Ascending aorta (tissue), 2 donors: ENCODE measurements at places on chromosomes 6 and 20.
A peak's percentile ranks its signal among the peaks of the same experiment; 100 is the strongest.

DNA sequence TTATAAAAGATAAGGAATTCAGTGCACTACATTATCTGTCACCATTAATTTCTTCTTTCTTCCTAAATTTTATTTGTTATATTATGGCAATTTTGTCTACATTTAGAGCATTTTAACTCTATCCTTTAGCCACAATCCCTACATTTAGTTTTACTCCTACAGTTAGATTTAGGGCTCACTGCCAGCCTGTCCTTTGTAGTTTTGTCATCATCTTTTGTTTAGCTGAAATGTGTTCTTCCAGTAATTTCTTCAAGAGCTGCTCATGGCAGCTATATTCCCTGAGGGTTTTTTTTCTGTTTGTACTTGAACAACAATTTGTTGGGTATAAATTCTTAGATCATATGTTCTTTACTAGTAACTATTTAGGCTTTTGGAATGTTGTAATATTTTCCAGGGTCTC is 72.7 kb upstream of the B3GAT2 start:
- DNase-seq: no peak

GRCh38 chr6:46175976-46176375 is 5.2 kb upstream of the ENPP5 start:
- no peak for DNase-seq

GRCh38 chr6:128305228-128305627 is 215.2 kb downstream of the PTPRK start:
- no peak for DNase-seq

GRCh38 chr6:163761481-163761880 is 347.0 kb downstream of the QKI start:
- DNase-seq: no peak

DNA sequence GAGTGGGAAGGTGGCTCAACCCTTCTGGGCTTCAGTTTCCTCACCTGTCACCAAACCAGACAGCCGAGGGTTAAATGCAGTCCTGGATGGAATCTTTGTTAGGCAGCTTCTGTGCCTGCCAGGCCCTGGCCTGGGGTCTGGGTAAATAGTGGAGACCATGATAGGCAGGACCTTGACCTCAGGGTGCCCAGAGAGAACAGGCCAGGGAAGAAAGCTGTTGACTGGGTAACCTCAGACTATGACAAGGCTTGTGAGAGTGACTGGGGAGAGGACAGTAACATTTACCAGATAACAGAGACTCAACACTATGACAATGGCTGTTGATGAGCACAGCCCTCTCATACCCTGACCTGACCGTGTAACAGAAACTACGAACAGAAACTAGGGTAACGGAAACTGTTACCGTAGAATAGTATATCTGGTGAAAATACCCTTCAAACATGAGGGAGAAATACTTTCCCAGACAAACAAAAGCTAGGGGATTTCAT is 218.3 kb downstream of the PREX1 start:
- DNase-seq: no peak

DNA sequence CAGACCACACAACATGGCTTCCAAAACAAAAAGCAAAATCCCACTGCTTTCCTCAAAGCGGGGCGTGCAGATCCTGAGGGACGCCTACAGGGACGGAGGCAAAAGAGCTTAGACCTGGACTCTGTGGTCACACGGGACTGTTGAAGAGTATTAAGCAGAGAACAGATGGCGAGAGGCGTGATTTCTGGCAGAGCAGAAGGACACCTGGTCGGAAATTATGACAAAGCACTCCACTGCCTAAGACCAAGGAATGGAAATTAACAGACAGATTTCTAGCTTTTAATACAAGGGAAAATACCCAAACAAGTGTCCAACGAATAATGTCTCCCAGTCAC is 15.4 kb downstream of the CST7 start:
- DNase-seq: no peak

GRCh38 chr6:144133225-144133821 is 17.0 kb upstream of the STX11 start:
- no peak for DNase-seq

GRCh38 chr6:154247119-154247861 is 109.3 kb downstream of the IPCEF1 start:
- DNase-seq: no peak

DNA sequence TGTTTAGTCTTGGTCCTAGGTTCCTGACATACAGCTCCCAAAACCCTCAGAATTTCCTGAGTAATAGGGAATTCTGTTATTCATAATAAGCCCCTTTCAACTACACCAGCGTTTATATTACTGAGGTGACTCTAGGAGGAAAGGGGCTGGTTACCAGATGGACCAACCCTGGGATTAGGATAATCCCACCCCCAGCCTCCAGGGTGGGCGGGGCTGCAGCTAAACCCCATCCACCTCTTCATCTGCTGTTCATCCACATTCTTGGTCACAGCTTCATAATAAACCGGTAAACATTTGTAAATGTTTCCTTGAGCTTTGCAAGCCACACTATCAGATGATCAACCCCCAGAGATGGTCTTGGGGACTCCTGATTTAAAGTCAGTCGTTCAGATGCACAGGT is 38.3 kb downstream of the NINL start:
- no peak for DNase-seq

DNA sequence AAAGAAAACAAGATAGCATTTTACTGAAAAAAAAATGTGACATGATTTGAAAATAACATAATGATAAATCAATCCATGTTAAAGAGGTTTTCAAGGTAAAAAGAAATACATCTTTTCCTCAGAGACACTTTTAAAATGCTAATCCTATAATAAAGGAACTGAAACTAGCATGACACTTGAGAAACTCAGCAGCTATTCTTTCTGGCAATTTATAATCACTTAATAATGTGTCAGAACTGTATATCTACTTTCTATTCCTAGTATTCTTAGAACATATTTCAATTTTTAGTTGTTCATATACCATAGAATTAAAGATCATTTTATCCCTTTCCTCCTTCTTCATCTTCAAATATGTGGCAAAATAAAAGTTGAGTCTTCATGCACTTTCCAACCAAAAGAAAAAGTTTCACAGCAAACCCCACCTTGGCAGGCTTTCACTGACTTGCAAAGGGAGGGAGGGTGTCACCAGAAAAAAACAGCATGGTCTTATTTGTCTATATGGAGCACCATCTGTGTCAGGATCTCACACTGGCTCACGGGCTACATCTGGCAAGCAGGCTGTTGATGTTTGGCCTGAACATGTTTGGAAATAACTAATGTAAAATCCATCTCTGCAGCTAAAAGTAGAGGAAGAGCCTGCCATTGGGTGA is 48.5 kb downstream of the FHL5 start:
- no peak for DNase-seq

DNA sequence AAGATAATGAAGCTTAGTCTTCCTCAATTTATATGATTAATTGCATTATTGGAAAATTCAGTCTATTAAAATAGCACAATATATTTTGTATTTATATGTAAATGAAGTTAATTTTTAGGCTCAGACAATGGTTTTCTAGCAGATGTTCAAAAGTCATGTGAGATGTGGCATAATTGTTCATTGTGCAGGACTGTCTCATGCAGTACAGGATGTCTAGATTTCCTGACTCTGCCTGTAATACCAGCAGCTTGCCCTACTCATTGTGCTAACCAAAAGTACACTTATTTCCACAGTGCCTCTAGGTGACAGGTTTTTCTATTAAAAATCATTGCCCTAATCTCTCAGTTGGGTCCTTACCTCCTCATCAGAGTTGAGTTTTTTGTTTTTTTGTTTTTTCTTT is 12.4 kb downstream of the RALGAPB start:
- DNase-seq: no peak

DNA sequence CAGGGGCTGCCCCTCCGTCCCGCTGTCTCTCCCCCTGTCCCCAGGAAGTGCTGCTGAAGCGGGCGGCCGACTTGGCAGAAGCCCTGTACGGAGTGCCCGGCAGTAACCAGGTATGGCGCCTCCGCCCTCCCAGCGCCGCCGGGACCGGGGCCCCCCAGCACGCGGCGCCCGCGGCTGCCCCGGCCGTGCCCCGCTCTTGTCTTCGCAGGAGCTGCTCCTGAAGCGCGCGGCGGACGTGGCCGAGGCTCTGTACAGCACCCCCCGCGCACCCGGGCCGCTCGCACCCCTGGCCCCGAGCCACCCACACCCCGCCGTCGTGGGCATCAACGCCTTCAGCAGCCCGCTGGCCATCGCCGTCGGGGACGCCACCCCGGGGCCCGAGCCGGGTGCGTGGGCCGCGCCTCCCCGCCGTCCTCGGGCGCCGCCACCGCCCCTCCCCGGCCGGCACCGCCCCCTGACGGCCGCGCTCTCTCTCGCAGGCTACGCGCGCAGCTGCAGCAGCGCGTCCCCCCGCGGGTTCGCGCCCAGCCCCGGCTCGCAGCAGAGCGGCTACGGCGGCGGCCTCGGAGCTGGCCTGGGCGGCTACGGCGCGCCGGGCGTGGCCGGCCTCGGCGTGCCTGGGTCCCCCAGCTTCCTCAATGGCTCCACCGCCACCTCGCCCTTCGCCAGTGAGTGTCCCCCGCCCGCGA is 48.4 kb downstream of the CPXM1 start:
- DNase-seq: no peak

GRCh38 chr6:13611715-13612114 is 3.4 kb upstream of the NOL7 start:
- DNase-seq: no peak

GRCh38 chr20:37564388-37565133 is 36.9 kb upstream of the BLCAP start:
- DNase-seq: peak; percentile 51

- DNase-seq: no peak
These were observed 249.8 kb upstream of the ID4 start for GRCh38 chr6:19587238-19587942.

GRCh38 chr6:144731229-144731628 is 446.1 kb downstream of the UTRN start:
- DNase-seq: no peak

DNA sequence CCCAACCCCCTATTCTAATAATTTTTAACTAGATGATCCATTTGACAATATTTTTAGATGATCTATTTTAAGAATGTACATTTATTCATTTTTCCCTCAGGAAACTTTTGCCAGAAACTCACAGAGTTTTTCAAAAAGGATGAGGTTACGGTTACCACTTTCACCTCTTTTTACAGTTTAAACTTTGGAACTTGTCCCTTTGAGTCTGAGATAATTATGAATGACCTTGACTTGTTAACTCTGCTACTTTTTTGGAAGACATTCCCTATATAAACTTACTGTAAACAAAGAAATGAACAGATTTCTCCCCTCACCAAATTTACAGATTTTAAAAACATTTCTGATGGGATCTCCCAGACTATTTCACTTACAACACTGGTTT is 18.4 kb upstream of the BLOC1S5 start:
- no peak for DNase-seq

GRCh38 chr20:22243067-22243466 is 341.3 kb downstream of the FOXA2 start:
- no peak for DNase-seq

DNA sequence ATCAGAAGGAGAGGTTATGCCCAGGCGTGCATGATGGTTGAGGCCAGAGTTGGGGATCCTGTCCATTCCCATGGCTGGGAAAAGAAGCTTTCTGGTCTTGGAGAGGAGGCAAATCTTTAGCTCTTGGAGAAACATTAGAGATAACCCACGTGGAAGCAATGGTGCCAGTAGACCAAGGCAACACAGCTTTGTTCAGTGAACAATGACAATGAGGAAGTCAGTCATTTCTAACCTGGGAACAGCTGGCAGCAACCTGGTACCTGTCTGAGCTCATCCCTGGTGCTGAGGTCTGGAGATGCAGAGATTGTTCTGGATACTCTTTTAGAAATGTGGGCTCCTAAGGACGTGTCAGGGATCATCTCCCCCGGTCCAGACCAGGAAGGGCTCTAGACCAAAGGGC is 76.7 kb upstream of the PAX1 start:
- no peak for DNase-seq

- no peak for DNase-seq
These were observed 48.2 kb downstream of the JAG1 start for GRCh38 chr20:10625641-10626040.

- no peak for DNase-seq
These were observed 12.9 kb upstream of the BEND3 start for GRCh38 chr6:107128175-107128574.

- DNase-seq: no peak
These were observed 109.1 kb downstream of the TFAP2B start for GRCh38 chr6:50927800-50928199.

- DNase-seq: peak; percentile 14
These were observed 802.9 kb downstream of the MAFB start for GRCh38 chr20:39885975-39886649.

DNA sequence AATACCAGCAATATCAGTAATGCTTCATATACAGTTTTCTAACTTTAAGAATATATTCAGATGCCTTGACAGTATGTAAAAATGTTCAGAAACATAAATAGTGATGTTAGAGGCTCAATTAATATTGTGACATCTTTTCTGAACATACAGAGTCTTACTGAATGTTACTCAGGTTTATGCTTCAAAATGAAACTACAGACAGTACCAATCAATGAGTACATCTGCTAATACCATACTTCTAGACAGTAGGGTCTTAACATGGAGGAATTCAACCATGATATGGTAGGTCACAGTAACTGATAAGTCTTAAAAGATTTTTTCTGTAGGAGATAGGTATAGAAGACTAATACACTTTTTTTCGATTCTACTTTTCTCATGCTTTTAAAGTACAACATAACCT is 8.3 kb downstream of the GCLC start:
- DNase-seq: no peak

GRCh38 chr20:46036370-46036769 is 7.4 kb downstream of the SLC12A5 start:
- no peak for DNase-seq

DNA sequence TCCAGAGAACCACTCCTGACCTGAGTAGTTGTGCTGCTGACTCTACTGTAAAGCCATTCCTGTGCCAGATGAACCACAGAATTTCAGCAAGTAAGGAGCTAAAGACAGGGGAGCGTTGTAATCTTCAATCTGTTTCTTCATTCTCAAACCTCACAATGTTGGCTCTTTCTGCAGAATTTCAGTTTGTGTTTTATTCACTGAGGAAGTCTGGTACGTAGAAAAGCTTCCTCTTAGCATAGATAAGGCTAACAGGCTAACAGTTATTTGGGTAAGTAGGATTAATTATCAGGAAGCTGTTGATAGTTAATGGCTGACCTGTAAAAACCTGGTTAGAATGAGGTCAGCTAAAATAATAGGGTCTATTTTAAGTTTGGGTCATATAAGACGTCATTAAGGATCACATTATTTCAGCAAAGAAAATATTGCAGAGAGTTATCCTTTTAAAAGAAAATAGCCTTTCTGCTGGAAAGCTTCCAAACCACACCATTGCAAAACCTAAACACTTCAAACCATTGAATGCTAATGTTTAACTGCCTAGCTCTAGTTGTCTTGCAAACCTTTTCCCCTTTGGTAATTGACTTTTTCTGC is 14.1 kb upstream of the TENT5A start:
- no peak for DNase-seq

DNA sequence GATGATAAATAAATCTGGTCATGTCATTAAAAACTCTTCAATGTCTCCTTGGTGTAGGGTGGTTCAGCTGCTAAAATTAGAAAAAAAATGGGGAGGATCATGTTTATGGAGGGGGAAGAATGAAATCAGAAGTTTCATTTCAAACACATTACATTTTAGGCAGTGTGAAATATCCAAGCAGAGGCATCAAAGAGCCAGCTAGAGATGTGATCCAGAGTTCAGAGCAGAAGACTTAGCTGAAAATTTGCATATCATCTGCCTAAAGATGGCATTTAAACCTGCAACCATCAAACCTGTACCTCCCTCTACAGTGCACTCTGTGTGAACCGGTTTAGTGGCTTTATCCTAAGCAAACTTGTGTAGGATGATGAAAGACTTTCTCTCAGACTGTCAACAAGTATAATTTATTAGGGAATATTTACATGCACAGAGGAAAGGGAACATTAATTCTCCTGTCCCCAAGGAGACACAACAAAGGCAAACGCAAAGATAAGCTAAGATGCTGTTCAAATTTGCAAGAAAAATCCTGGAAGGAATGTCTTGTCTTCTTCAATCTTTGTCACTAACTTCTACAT is 84.8 kb upstream of the PLEKHG1 start:
- DNase-seq: no peak
